ENCODE measurements at places on chromosomes 11 and 22.

- peak; percentile 90 for DNase-seq
Observed at GRCh38 chr11:63614136-63614671, at the start of gene PLAAT3. TSS of gene PLAAT3 (minus strand) at chr11:63614433. CDS start at chr11:63614014, 419 bp downstream.

- DNase-seq: peak; percentile 82
Observed at GRCh38 chr22:22111267-22111751, 128.7 kb upstream of the TOP3B start.

DNA sequence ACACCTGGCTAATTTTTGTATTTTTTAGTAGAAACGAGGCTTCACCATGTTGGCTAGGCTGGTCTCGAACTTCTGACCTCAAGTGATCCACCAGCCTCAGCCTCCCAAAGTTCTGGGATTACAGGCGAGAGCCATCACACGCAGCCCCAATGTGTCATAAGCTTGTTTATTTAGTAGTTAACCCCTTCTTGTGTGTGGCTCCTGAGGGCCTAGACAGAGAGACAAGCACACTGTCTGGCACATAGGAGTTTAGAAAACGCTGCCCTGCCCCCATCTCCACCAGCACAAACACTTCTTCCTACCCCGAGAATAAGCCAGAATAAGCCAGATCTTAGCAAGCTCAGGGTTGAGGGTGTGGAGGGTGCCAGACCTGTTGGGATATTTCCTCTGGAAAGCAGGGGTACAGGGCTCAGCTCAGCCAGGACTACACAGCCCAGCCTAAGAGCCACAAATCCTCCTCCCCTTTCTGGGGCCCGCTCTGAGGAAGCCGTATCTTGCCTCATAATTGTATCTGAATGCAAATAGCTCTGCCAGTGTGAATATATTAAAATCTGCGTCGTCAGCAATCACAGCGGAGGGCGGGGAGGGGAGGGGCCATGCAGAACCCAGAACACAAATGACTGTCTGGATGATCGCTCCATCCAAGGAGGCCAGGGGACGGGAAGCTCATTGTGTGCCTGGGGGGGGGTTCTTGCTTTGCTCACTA lies 247.3 kb downstream of the MN1 start:
- DNase-seq: no peak

DNA sequence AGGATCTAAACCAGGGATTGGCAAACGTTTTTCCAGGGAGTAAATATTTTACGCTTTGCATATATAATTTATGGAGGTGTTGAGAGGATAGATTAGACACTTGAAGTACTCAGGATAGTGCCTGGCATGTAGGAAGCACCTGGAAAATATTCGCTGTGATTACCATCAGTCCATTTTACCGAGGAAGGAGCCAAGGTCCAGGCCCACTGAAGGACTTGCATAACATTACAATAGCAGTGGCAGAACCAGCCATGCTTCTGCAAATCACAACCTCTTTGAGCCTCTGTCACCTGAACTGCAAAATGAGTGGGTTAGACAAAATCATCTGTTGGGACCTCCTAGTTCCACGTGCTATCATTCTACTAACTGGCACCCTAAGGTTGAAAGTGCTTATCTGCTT lies 5.4 kb downstream of the FUT4 start:
- no peak for DNase-seq

- no peak for DNase-seq
Observed at GRCh38 chr11:69164824-69165223, 9.1 kb downstream of the SMIM38 start.

DNA sequence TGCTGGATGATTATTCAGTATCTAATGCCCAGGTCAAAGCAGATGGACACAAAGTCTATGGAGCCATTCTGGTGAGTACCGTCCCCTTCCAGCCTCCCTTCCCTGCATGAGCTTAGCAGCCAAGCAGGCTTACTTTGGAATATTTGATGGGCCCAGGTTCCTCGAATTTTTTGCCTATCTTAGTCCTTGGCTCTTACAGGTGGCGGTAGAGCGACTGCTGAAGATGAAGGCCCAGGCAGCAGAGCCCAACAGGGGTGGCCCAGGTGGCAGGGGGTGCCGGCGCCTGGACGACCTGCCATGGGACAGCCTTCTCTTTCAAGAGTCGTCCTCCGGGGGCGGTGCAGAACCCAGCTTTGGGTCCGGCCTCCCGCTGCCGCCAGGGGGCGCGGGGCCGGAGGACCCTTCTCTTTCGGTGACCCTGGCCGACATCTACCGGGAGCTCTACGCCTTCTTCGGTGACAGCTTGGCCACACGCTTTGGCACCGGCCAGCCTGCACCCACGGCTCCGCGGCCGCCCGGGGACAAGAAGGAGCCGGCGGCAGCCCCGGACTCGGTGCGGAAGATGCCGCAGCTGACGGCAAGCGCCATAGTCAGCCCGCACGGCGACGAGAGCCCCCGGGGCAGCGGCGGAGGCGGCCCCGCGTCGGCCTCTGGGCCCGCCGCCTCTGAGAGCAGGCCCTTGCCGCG lies 741 bp upstream of the TMEM179B start:
- DNase-seq: peak; percentile 95

DNA sequence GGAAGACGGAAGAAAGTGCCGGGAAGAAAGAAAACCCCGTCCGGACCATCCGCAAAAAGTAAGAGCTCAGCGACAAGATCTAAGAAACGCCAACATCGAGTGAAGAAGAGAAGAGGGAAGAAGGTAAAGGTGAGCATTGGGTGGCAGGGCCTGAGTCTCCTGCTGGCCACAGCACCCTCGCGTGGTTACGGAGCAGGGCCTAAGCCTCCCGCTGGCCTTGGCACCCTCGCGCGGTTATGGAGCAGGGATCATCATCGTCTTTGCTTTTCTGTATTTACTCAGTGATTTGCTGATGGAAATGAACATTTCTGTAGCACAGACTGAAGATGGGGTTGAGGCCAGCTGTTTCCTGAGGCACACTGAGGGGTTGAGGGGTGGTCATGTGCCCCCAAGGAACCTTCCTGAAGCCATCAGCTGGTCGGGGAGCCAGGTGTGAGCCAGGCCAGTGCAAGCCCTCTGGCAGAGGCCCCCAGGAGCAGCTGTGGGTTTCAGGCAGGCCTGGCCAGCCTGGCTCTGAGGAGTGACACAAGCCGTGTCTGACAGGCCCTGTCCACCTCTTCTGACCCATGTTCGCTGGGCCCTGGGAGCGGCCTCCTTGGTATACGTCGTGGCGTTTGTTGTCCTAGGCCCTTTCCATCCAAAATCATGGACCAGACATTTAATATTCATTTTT lies 14.0 kb downstream of the IRF7 start:
- DNase-seq: no peak

- DNase-seq: no peak
Observed at GRCh38 chr11:34827228-34827627, 89.0 kb downstream of the APIP start.

DNA sequence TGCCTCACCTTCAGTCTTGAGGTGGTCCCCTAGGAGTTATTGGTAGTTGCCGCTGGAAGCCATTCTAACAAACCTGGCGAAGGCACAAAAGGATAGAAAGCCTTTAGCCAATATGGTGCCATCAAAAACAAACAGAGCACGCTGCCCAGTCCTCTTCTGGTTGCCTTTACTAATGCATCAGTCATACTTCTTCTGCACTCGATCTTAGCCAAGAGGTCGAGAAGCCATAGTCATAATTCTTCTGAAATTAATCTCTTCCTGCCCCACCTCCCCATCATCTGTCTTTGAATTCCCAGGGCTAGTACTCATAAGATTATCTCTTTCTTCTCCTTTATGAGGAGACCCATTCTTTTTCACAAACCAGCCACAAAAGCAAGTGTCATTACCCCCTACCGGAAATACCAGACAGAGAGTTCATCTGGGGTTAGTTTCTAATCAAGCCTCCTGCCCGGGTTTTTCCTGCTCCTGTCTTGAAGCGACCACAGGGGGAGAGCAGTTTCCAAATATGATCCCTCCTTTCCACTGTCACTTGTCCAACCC lies 21.4 kb upstream of the EHF start:
- DNase-seq: no peak

DNA sequence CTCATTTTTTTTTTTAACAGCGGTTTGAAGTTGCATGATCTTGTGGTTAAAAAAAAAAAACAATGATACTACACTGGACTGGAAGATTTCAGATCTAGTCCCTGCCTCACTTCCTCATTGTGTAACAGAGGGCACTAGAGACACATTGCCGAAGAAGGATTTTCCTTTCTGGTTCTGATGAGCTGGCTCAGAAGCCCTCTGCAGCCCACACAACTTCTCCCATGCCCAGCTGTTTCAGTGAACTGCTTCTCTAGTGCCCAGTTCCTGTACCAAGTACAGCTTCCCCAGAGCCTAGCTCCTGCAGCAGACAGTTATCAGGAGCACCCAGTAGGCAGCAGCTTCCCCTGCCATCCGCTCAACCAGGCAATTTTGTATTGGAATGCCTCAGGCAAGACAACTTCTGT lies 29.5 kb upstream of the ANO5 start:
- DNase-seq: peak; percentile 61

- no peak for DNase-seq
Observed at GRCh38 chr22:38035530-38035885, 21.7 kb upstream of the PICK1 start.

DNA sequence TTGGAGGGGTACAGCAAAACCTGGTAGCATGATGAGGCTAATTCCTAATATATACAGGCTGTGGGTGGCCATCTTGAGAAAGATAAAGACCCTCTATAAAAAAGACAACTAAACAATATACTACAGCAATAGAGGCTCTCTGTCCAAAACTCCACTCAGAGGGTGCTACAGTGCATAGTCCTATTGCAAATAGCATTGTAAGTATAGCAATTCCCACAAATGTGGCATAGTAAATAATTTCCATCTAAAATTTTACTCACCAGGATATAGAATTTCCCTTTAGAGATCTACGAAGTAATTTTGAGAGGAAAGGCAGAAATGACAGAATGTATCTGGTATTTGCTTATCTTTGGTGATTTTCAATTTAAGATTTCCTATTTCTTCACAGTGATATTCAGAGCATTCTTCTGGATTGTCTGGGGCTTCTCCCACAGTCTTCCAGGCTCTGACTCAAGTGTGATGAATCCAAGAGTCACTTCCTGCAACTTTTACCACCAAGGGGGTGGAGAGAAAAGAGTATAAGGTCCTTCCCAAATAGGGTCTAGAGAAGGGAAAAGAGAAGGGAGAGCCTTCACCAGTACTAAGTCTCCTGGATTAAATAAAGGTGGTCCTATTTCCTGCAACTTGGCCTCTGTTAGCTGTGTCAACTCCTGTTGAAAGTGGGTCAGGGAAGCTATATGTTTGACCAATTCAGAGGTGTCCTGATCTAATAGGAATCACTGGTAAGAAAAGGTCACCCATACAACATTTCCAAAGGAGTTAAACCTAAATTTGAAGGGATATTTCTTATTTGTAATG lies 1054.7 kb upstream of the CNTN5 start:
- no peak for DNase-seq

DNA sequence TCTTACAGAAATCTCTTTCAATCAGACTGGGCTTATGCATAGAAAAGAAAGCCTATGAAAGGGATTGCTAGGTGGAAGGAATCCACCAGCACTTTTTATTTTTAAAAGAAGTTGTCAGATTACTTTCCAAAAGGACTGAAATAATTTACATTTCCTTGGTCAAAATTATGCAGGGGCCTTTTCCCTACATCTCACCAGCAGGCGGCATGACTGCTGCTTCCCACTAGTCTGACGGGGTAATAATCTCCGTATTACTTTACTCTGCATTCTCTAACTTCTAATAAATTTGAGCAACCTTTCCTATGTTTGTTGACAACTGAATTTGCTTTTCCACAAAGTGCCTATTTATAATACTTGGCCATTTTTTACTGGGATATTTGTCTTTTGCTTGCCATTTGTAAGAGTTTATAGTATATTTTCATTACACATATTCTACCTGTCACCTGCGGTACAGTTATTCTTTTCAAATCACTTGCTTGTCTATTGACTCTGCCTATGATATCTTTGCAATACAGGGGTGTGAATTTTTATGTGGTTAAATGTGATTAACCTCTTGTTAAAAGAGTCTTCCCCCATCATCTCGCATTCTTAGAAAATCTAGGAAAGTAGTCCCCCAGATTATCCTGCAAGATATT lies 51.9 kb upstream of the USP47 start:
- no peak for DNase-seq

DNA sequence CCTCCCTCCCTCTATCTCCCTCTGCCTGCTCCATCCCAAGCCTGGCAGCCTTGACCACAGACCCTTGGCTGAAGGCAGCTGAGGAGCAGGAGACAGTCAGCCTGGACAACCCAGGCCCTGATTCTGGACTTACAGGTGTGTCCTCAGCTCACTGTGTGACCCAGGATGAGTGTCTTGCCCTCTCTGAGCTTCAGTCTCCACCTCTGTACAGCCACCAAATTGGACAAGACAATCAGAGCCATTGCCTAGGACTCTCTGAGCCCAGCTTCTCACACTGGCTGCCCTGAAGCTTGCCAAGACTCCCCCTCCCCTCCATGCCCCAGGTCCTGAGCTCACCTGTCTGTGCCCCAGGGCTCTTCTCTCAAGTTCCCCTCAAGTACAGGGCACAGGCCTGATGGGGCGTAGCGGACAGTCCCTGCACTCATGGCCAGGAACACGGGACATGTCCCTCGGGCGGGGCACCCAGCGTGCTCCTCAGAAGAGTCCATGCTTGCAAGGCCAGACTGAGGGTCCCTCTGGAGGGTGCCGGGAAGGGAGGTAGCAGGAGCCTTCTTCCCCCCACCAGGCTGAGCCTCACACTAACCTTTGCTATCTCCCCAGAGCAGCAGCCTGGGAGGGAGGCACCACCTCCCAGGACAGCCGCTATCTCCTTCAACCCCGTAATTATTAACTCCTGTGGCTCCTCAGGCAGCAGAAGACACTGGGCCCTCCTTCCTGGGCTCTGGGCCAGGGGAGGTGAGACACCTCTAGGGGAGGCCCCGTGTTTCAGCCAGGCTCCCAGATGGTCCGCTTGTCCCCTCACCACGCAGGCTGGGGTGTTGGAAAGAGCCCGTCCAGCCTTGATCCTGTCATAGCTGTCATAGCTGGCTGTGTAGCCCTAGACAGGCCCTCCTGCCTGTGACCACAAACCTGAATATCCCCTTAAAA lies 2.6 kb upstream of the RAB3IL1 start:
- DNase-seq: peak; percentile 60

- DNase-seq: peak; percentile 66
Observed at GRCh38 chr11:117618982-117619355, 178.0 kb downstream of the DSCAML1 start.

- no peak for DNase-seq
Observed at GRCh38 chr11:44531116-44531504, 34.4 kb upstream of the CD82 start.

- DNase-seq: no peak
Observed at GRCh38 chr11:124877910-124878758, 12.9 kb downstream of the ROBO3 start.

GRCh38 chr22:36544107-36544620 lies 15.2 kb upstream of the EIF3D start:
- DNase-seq: no peak

GRCh38 chr11:129247135-129247534 lies 55.0 kb upstream of the ARHGAP32 start:
- no peak for DNase-seq

GRCh38 chr11:102966011-102966410 lies 10.5 kb upstream of the MMP13 start:
- no peak for DNase-seq

GRCh38 chr22:26894766-26895485 lies 237.5 kb downstream of the MIAT start:
- peak; percentile 75 for DNase-seq

- peak; percentile 56 for DNase-seq
Observed at GRCh38 chr22:19429950-19430889, 1.3 kb downstream of the HIRA start.

GRCh38 chr22:25759825-25760231 lies 17.8 kb downstream of the MYO18B start:
- no peak for DNase-seq
